GM12892 (cell line): ENCODE measurements at places on chromosomes 11 and 22.

- no peak for DNase-seq
Measured at GRCh38 chr11:22416462-22416861, 78.3 kb downstream of the SLC17A6 start.

GRCh38 chr22:22371031-22371541 is 126.5 kb downstream of the VPREB1 start:
- no peak for DNase-seq

DNA sequence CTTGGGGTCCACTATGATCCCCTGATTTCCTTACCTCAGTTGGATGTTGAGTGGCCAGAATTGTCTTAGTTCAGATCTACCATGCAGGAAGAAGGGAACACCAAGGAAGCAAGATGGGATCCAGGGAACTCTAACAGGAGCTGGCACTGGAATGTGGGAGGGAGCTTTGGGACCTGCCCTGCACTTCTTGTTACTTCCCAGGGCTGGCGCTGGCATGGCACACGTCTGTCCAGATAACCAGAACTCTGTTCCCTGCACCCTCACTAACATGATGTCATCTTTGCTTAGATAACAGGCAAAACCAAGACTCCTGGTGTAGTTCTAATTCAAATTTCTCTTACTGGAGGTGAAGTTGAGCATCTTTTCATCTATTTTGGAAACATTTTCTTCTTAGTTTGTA is 550.0 kb downstream of the MN1 start:
- DNase-seq = no peak

GRCh38 chr11:62400760-62401159 is 18.1 kb upstream of the SCGB1A1 start:
- DNase-seq = no peak

GRCh38 chr11:76683161-76684095 is 12.9 kb upstream of the LRRC32 start:
- no peak for DNase-seq
